ENCODE measurements at places on chromosomes 6 and 20.

DNA sequence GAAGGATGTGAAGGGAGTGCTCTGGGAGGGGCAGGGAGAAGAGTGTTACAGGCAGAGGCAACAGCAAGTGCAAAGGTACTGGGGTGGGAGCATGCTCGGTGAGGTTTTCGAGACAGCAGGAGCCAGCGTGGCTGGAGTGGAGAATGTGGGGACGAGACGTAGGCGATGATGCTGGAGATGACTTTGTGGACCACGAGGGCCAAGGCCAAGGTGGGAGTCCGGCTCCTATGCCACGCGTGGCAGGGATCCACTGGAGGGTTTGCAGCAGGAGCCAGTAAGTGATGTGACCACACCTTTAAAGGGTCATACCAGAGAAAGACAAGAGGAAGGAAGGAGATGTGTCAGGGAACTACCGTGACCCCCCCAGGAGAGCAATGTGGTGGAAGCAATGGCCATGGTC lies 7.3 kb downstream of the PTGIS start:
- no peak for DNase-seq

DNA sequence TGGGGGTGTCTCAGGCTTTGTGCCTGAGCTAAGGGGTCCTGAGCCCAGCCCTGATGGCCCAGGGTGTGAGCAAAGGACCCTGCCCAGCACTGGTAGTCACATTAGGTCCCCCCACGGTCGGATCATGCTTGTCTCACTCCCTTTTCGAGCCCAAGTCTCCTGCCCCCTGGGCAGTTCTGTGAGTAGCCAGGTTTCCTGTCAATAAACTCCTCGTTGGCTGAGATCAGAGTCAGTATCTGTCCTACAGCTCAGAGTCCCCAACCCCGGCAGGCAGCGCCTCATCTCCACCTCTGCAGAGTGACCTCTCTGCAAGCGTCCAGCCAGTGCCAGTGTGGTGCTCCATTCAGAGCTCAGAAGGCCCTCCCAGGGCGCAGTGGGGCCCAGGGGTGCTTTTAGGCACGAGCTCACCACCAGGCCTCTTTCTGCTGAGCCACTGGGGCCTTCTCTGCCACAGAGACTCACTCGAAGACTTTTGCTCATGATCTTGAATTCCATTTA lies 93.7 kb upstream of the PMEPA1 start:
- DNase-seq = no peak

- DNase-seq = peak; percentile 77
Observed at GRCh38 chr6:26056583-26057350, 30.5 kb upstream of the HFE start.

- no peak for DNase-seq
Observed at GRCh38 chr6:74741646-74742045, 464.2 kb downstream of the COL12A1 start.

DNA sequence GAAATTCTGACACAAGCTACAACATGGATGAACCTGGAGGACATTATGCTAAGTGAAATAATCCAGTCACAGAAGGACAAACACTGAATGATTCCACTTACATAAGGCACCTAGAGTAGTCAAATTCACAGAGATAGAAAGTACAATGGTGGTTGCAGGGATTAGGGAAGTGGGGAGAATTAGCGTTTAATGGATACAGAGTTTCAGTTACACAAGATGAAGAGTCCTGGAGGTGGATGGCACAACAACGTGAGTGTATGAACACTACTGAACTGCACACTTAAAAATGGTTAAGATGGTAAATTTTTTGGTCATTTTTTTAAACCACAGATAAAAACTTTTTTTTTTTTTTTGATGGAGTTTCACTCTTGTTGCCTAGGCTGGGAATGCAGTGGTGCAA lies 24.7 kb downstream of the MOCS3 start:
- no peak for DNase-seq

DNA sequence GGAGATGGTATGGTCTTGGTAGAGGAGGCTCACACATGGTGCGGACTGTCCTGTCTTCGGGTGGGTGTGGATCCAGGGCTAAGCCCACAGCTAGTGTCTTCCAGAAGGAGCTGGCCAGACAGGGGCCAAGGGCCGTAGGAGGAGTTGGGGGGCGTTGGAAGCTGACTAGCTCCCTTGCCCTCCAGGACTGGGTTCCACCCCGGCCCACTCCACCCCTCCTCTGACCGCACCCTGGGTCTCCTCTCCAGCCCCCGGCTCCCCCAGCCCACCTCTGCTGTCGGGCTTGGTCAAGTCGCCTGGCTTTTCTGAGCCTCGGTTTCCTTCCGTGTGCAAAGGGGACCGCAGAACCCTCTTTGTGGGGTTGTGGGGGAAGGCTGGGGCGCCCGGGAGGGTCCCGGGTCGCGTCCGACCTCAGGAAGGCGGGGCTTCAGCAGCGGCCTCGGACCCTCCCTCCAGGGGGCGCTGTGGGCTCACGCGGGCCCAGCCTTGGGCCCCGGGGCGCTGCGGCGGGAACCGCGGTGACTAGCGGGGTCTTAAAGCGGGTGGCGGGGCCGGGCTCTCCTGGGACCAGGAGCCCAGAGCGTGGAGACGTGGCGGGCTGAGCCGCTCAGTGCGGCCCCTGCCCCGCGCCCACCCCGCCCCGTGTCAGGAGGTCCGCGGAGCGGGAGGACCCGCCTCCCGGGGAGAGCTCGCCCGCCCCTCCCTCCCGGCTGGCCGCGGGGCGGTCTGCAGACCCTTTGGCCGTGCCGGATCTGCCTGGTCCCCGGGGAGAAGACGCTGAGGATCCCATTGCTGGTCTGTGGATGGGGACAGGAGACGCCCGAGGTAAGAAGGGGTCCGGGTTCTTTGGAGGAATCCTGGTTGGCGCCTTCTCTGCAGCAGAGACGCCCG lies 5.4 kb downstream of the NPBWR2 start:
- no peak for DNase-seq

GRCh38 chr20:25553819-25554296 lies 31.5 kb downstream of the NINL start:
- DNase-seq = no peak

GRCh38 chr20:38728911-38729642 lies 4.8 kb downstream of the SLC32A1 start:
- no peak for DNase-seq

DNA sequence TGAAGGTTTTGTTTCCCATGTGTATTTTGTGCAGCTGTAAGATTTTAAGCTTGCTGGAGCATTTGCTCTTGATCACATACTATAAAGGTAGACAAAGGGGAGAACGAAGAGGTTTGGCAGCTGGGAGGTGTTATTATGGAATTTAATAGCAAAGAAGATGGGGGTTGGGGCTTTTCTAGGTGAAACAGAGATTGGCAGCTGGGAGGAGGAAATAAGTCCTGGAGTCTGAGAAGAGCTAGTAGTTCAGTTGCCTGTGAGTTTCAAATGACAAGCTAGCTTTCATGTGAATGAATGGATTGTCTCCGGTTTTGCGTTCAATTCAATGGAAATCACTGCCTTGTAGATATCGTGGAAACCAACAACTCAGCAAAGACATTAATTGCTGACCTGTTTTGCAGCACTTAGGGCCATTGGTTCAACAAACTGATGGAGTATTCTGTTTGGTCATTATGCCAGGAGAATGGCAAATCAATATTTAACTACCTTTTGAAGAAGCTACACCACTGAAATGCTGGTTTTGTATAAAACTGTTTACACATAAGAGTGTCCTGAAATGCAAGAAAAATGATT lies 38.1 kb upstream of the FLRT3 start:
- no peak for DNase-seq

- DNase-seq = no peak
Observed at GRCh38 chr6:79833964-79834284, 113.4 kb downstream of the ELOVL4 start.

GRCh38 chr6:36204068-36204753 lies 7.7 kb downstream of the BRPF3 start:
- peak; percentile 91 for DNase-seq

DNA sequence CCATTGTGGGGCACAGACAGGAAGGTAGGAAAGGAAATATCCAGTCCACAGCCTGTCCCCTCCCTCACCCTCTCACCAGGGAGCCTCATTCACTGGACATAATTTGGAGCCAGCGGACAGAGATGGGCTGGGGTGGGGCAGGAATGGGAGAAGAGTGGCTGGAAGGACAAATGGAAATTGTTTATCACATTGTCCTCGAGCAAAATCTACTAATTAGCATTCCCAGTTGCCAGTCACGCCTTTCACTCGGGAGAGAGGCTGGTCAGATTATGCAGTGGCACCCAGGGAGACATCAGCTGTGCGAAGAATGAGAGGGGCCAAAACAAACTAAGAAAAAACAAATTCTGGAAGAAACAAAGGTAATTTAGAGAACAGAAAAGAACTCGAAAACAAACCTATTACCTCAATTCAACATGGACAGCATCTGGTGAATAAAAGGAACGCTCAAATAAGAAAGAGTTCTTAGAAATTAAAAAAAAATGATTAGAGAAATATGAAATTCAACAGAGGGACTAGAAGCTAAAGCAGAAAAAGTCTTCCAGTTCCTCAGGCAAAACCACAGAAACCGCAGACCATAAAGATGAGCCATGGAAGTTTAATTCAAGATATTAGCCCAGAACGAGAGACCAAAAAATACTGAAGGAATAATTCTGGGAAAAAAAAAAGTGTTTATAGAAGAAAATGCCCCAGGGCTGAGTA lies 108.5 kb upstream of the RALGAPA2 start:
- peak; percentile 33 for DNase-seq

DNA sequence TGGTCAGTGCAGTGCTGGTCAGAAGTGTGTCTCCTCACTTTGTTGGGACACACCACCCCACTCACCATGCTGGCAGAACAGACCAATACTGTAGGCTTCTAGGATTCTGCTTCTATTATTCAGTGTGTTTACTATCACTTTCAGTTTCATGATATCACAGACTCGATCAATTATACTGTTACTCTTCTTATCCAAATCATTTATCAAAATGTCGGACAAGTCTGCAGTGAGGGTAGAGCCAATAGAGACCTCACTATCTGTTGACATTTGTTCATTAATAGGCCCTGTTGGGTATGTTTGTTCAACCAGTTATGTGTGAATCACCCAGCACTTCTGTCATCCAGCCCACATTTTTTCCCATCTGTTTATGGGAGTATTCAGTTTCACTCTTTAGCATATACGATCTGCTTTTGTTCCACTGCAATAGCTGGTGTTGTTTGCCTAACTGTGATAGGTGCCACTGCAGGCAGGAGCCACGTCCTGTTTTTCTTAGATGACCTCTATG lies 140.1 kb downstream of the NRN1 start:
- no peak for DNase-seq

DNA sequence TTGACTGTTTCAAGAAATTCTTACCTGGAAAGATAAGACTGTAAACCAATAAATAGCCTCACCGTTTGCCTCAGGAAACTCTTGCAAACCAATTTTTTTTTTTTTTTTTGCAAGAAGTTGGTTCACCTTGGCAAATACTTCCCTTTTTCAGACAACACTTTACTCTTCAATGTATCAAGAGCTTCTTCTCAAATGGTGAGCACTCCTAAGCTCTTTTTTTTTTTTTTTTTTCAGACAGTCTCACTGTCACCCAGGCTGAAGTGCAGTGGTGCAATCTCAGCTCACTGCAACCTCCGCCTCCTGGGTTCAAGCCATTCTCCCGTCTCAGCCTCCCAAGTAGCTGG lies 22.7 kb upstream of the SNTA1 start:
- DNase-seq = no peak

GRCh38 chr6:21053612-21054011 lies 519.4 kb downstream of the CDKAL1 start:
- no peak for DNase-seq

DNA sequence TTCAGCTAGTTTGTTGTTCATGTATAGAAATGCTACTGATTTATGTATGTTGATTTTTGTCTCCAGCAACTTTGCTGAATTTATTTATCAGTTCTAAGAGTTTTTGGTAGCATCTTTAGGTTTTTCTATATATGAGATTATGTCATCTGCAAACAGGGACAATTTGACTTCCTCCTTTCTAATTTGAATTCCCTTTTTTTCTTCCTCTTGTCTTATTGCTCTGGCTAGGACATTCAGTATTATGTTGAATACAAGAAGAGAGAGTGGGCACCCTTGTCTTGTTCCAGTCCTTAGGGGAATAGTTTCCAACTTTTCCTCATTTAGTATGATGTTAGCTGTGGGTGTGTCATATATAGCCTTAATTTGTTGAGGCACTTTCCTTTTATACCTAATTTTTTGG lies 58.2 kb downstream of the CDH26 start:
- peak; percentile 24 for DNase-seq

DNA sequence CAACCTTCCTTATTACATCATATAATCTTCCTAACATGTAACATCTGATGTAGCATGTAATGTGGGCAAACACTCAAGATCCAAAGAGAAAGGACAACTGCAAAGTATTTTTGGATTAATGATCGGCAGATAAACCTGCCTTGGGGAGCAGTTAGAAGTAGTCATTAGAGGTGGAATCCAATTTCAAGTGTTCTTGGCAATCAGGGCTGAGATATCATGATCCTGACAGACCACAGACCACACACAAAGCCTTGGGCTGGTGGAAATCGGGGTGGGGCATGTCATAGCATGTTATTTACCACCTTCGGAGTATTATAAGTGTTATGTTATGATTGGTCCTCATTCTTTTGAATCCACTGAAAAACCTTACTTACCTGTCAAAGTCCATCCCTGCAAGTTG lies 16.3 kb downstream of the NCOA5 start:
- DNase-seq = no peak

- DNase-seq = no peak
Observed at GRCh38 chr6:78831492-78831891, 35.9 kb upstream of the IRAK1BP1 start.

GRCh38 chr6:13765570-13765969 lies 48.8 kb downstream of the MCUR1 start:
- no peak for DNase-seq

GRCh38 chr20:9078826-9079731 lies 10.2 kb downstream of the PLCB4 start:
- no peak for DNase-seq

DNA sequence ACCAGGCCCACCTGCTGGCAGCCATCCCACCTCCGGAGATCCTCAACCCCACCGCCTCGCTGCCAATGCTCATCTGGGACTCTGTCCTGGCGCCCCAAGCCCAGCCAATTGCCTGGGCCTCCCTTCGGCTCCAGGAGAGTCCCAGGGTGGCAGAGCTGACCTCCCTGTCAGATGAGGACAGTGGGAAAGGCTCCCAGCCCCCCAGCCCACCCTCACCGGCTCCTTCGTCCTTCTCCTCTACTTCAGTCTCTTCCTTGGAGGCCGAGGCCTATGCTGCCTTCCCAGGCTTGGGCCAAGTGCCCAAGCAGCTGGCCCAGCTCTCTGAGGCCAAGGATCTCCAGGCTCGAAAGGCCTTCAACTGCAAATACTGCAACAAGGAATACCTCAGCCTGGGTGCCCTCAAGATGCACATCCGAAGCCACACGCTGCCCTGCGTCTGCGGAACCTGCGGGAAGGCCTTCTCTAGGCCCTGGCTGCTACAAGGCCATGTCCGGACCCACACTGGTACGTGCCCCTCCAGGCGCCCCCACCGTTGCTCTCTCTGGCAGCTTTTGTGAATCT lies 1.1 kb downstream of the SNAI1 start:
- DNase-seq = no peak

GRCh38 chr20:46690219-46691106 lies 1.2 kb upstream of the TP53RK start:
- DNase-seq = no peak

Data from AML-193 (cell line).